ENCODE measurements at places on chromosomes 13 and 19.

DNA sequence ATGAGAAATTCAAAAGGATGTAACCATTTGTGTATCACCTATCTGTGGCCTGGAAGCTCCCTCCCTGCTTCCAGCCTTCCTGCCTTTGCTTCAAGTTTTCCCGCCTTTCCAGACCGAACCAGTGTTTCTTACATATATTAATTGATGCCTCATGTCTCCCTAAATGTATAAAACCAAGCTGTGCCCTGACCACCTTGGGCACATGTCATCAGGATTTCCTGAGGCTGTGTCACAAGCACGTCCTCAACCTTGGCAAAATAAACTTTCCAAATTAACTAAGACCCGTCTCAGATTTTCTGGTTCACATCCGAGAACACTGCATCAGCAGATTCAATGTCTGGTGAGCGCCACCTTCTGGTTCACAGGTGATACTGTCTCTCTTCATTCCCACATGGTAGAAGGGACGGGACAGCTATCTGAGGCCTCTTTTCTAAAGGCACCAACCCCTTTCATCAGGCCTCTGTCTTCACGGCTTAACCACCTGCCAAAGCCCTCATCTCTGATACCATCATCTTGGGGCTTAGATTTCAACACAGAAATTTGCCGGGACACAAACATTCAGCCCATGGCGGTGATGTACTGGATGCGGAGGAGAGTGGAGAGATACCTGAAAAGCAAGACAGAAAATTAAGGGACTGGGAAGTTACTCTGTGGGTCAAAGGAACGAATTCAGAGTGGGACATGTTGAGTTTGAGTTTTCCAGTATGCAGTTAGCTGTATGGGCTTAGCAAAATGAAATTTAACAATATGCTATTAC lies 58.7 kb upstream of the PABPC3 start:
- no peak for DNase-seq

GRCh38 chr13:93108111-93108601 lies 118.5 kb upstream of the GPC6 start:
- DNase-seq, result no peak

- DNase-seq, result no peak
These were observed 148.5 kb downstream of the ZNF486 start for GRCh38 chr19:20315543-20315942.

DNA sequence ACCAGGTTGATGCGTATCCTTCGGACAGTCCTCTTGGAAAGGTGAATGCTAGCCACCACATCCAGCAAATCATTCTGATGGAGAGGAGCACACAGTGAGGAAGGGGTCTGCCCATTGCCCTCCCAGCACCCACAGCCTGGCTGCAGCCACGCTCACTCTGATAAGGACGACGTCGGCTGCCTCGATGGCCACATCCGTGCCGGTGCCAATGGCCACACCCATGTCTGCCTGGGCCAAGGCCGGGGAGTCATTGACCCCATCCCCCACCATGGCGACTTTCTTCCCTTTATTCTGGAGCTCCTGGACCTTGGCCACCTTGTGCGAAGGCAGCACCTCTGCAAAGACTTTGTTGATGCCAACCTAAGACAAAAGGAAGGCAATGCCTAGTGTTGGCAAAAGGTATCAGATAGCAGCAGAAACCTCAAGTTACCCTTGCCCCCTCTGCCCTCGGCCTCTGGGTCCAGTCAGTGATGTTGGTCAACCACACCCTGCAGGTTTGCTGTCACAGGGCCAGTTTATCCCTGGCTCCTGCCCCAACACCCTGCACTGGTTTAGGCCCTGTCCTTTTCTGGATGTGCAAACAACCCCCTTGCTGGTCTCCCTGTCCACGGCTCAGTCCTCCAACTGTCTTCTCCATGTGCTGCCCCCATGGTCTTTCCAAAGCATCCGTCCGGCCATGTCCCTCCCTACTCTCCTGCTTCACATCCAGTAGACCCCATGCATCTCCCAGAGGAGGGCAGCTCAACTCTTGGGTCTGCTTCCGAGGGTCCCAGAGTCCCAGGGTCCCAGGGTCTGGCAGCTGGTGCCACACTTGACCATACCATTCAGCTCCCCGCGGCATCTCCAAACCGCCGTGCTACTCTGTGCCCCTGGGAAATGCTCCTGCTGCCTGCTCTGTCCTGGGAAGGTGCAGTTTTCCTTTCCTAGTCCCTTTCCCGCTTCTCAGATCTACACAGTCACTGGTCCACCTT lies 73.6 kb downstream of the ATP7B start:
- DNase-seq, result no peak

DNA sequence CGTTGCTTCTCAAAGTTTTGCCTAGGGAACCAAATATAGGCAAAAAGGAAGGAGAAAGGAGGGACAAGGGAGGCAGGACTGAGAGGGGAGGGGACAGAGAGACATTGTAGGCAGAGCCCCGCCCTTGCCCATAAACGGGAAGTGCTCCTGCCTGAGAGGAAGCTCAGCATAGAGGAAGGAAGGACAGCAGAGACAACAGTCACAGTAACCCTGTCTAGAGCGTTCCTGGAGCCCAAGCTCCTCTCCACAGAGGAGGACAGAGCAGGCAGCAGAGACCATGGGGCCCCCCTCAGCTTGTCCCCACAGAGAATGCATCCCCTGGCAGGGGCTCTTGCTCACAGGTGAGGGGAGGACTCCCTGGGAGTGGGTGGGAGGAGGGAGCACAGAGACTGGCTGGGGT lies at the start of gene CEACAM21:
TSS of gene CEACAM21 (plus strand) at position 169 of the 400 bp plus-strand sequence. CDS start at position 278, 109 bp downstream.
- DNase-seq, result no peak

DNA sequence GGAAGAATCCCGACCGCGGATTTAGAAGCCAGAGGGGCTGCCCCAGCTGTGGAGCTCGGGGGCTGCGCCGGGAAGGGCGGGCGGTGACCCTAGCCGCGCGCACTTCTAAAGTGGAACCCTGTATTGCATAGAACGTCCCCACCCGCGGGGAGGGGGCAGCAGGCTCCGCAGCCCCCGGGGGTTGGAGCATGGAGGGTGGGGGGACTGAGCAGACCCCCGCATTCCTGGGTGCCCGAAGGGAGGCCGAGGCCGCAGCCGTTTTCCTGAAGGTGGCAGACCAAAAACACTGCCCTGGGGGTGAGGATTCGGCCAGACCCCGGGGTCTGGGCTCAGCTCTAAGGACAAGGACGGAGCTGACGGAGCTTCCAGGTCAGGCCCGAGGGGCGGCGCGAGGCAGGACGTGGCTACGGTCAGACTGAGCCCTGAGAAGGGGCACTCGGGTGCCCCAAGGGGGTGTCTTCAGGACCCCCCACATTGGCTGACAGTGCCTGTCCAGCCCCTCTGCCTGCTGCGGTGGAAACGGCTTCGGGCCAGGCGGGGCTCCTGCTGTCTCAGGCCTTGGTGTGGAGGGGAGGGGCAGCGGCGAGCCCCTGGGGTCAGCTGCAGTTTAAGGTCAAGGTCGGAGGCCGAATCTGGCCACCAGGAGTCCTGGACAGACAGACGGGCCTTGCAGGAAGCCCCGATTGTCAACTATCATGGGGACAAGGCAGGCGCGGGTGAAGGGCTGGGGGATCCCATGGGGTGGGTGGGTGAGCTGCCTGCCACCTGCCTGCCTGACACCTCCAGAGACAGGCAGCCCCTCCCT lies 12.6 kb downstream of the MKNK2 start:
- no peak for DNase-seq

- no peak for DNase-seq
These were observed 2.3 kb downstream of the IER2 start for GRCh38 chr19:13152356-13152973.
